Activated CD8-positive, alpha-beta memory T cell treated with anti-CD3 and anti-CD28 coated beads for 24 hours (primary cell): ENCODE measurements at places on chromosomes 16 and 17.

DNA sequence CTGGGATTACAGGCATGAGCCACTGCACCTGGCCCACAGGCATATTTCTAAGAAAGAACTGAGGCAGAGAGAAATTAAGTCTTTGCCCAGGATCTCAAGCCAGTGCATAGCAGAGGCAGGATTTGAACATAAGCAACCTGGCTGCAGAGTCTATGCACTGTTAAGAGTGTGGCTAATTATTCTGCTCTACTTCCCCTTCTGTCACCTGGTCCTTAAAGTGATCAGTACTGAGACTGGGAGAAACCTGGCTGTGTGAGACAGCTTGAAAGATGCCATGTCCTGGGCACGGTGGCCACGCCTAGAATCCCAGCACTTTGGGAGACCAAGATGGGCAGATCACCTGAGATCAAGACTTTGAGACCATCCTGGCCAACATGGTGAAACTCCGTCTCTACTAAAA lies 58.1 kb downstream of the IQCK start:
- DNase-seq: no peak

DNA sequence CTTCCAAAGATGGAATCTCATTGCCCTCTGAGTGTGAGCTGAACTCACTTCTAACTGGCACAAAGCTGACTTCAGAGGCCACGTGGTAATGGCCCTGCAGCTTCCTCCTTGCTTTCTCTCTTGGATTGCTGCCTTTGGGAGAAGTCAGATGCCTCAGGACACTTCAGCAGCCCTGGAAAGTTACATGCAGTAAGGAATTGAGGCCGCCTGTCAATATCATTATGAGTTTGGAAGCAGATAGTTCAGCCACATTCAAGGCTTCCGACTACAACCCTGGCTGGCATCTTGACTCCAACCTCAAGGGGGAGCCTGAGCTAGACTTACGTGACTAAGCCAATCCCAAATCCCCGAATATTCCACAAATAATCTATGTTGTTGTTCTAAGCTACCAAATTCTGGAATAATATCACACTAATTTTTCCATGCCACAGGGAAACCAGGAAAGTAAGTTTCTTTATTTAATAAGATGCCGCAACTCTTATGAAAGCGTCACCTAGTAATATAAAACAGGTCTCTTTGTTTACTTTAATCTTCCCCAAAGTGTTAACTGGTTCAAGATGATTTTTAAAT lies 13.6 kb downstream of the CEP20 start:
- DNase-seq: no peak

DNA sequence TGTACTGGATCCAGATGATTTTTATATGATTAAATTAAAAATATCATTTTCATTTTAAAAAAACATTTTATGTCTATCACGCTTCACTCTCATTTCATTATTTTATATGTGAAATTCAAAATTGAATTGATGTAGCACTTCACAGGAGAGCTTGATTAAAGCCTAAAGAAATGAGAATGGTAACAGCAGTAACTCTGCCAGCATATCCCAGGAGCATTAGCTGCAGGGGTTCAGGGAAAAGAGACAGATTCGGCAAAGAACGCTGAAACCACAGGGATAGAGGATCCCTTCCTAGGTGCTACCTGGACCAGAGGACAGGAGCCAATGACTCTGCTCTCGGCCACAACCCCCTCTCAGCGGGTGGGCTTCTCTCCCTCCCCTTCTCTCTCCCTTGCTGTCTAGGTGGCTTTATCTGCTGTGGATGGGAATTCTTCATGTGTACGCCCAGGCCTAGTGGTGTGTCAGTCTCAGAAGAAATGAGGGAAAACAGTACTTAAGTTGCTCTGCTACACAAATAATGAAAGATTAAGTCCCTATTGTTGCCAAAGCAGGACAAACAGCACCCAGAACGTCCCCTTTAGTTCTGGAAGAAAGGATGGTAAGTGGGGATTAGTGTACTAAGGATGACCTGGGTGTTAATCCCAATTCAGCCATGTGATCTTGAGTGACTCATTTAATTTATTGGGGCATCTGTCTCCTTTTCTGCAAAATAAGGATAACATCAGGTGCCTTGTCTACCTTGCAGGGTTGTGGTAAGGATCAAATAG lies 123.3 kb downstream of the CDK5R1 start:
- DNase-seq: no peak

DNA sequence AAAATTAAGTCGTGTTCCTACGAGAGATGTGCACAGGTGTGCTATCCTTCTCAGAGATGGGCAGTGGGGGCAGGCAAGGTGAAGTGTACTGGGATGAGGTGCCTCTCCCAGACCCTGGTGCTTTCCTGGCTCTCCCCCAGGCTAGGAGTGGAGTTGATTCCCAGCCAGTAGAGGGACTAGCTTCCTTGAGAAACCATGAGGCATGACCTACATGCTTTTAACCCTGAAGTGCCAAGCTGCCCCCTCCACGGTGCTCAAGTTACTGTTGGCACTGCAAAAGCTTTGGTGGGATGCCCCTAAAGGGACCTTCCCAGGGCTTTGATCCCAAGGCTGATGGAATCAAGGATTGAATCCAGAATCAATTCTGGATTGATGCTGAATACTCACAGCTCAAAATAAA lies 47.0 kb upstream of the SREBF1 start:
- DNase-seq: no peak

- DNase-seq: no peak
These were observed 36.7 kb downstream of the COTL1 start for GRCh38 chr16:84581158-84581557.

- no peak for DNase-seq
These were observed 55.6 kb downstream of the MPRIP start for GRCh38 chr17:17097763-17098345.

GRCh38 chr16:56753410-56753809 lies 23.5 kb downstream of the NUP93 start:
- DNase-seq: no peak

- DNase-seq: peak; percentile 84
These were observed 6.0 kb upstream of the CHRNE start for GRCh38 chr17:4908711-4909496.

DNA sequence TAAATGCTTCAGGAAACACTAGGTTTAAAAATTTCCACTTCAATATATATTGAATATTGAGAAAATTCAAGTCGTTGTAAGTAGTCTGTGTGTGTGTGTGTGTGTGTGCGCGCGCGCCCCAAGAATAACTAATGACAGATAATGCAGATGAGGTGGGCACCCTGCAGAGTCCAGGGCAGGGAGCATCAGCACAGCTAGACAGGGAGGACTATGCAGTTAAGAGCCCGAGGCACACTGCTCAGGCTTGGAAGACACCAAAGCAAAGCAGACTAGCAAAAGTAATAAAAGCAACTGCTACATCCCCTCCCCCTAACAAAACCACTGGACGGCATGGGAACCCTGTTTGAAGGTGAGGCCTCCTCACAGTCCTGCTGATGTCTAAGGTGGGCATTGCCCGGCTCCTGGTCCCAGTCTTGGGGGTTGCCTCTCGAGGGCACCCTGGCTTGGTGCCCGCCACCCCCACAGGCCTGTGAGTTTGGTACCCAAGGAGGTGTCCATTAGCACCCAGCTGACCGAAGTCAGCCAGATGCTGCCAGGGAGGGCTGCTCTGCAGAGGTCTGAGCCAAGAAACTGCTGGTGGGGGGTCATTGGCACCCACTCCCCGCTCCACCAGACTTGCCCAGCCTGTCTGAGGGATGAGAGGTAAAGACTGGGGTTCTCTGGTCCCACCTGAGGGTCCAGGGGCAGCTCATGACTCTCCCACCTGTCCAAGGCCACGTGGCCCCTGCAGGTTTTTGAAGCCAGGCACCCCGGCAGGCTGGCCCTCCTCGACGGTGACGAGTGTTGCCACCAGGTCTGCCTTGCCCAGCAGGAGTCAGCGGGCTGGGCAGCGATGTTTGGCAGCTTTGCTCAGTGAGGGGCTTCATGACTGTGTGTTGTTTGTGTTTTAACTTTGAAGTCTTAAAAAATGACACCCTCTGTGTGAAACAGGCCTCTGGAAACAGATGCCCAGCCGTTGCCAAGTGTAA lies 18.7 kb downstream of the LRRC75A start:
- no peak for DNase-seq

GRCh38 chr17:57892820-57893595 lies 43.2 kb upstream of the MRPS23 start:
- no peak for DNase-seq

GRCh38 chr16:62105244-62105643 lies 69.0 kb upstream of the CDH8 start:
- DNase-seq: no peak

GRCh38 chr17:48605991-48606891 lies 1.5 kb upstream of the HOXB6 start:
- DNase-seq: no peak

DNA sequence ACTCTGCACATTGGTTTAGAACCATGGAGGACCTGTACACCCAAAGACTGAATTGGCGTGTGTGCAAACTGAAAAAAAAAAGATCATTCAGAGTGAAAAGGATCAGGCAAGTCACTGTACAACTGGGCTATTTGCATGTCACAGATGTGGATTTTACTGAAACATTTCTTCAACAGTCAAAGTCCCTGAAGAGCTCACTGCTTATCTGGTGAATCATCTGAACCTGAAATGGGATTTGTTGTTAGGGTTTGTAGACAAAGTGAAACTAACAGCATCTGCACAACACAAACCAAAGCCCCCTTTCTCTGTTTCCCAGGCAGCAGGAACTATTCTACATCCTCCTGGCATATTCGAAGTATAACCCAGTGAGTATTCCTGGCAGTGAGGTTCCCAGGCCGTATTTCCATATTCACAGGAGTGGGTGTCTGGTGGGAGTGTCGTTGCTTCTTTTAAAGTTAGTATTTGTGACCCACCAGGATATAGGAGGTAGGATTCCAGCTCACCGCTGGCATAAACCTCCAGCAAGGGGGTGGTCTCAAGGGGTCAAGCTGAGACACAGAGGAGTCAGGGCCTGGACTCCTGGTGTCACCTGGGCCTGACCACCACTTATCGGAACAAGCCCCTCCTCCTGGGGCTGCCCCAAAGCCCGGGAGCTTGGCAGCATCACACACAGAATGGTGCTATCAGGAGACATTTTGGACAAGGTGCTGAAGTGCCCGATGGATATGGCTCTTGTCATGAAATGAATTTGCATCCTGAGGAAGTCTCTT lies 80.9 kb downstream of the GOSR1 start:
- DNase-seq: no peak

DNA sequence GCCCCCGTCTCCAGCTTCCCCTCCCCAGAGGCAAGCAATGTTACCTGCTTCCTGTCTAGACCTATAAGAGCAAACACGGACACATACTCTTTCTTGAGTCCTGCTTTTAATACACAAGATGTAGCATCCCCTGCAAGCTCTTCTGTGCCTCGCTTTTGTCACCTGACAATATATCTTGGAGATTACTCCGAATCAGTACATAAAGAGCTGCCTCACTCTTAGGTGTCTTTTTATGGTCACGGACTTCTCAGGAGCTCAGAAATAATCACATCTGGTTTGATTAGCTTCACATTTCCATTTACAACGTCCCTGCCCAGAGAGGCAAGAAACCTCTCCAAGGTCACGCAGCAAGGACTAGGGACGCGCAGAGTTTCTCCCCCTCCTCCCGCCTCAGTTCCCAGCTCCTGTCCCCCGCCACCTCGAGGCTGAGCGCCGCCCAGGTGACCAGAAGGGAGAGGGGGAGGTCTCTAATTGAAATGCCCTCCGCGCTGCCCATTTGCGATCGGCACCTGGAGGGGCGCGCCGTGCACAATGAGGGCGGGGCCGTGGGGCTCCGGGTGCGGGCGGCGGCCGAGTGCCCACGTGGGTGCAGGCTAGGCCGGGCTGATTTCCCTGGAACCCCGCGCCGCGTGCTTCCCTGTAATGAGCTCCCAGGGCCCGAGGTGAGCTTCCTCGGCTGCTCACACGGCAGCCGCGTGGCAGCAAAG lies 13.8 kb upstream of the SEZ6 start:
- no peak for DNase-seq

DNA sequence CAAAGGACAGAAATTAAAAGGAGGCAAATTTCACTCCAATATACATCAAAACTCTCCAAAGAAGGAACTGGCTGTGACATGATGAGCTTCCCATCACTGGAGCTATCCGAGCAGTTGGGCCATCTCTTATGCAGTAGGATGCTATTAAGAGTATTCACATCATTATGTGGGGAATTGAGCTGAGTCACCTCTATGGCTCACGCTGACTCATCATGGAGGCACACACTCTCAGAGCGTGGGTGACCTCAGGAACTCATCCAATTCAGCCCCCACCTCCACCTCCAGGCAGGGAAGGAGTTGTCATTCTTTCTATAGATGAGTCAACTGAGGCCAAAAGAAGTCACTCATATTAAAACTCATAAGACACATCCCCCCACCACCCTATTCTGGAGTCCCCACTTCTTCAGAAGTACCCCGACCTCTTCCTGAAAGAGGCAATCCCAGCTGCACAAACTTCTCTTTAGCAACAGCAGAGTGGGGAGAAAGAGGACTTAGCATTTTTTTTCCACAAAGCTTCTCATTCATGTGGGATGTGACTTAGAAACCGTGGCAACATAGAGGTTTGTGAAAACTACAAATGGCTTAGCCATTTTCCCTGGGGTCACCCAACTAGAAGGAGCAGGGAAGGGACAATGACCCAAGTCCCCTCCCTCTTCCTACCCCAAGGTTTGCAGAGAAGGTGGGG lies 32.5 kb downstream of the ABCC12 start:
- no peak for DNase-seq

GRCh38 chr17:73976147-73976546 lies 227.3 kb upstream of the RPL38 start:
- no peak for DNase-seq

DNA sequence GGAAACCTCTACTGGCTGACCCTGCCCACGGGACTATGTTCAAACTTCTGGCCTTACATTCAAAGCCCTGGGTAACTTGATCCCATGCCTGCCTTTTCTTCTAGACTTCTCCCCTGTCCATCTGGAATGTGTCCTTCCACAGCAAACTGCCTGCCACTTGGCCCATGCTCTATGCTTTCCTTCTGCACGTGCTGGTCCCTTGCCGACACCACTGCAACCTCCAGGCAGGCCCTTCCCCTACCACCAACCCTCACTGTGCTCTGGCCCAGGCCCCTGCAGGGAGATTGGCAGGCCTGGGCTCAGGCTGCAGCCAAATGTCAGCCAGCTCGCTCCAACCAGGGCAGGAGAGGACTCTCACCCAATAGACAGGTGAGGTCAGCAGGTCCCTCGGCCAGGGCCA lies 11.0 kb downstream of the HSD11B2 start:
- no peak for DNase-seq

GRCh38 chr17:32549559-32549958 lies 62.8 kb downstream of the CDK5R1 start:
- no peak for DNase-seq

DNA sequence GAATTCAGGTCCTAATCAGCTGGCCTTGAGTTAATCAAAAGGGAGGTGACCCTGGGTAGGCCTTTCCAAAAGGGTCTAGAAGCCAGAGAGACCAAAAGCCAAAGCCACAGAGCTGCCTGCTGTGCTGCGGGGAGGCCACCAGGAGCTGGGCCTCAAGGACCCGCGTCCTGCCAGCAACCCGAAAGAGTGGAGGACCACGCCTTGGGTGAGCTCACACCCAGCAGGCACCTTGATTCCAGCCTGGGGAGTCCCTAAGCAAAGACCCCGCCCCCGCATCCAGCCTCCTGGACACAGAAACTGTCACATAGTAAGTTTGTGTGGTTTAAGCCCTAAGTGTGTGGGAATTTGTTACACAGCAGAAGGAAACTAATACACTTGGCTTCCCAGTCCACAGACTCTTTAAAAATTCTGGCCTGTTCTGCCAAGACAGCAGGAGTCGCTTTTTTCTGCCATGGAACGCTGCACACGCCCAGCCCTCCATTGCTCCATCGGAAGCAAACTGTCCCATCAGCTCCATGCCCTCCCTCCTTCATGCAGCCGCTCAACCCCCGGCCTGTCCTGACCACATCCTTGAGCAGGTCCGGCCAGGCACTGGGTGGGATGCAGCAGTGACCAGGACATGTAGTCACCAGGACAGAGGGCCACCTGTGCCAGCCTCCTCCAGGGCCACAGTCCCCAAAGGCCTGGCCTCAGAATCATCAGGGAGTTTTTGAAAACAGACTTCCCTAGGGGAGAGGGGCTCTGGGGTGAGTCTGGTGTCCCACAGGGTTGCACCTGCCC lies 20.9 kb upstream of the RASD1 start:
- DNase-seq: no peak
